ENCODE measurements at places on chromosomes 11 and 22.

GRCh38 chr11:122775675-122776271 lies 62.5 kb upstream of the CRTAM start:
- no peak for DNase-seq

- no peak for DNase-seq
Measured at GRCh38 chr11:129041611-129042018, 98.9 kb upstream of the TP53AIP1 start.

DNA sequence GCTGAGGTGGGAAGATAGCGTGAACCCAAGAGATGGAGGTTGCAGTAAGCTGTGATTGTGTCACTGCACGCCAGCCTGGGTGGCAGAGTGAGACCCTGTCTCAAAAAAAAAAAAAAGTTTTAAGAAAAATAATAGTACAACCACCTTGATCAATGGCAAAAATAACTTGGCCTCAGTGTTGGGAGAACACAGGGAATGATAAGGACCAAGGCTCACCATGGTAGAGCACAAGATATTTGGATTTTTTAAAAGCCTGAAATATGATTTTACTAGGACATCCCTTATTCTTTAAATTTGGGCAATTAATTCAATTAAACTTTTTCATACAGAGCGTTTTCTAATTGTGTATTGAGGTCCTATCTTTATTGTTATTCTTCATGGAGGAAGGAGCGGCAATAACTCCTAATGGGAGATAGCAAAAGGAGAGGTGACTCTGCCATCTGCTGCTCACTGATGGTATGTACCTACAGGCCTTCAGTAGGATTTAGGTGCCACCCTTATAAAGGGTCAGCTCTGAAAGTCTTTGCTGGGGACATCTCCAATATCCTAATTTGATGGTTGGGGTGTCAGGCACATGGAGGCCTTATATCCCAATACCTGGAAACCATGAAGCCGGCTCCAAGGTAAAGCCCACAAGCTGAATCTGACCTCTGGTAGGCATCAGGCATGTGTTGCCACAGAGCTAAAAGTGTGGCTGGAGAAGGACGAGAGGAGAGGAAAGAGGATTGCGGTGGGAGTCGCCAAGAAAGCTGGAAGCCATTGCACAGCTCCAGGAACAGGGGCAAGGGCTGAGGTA lies 21.9 kb upstream of the POLD3 start:
- no peak for DNase-seq

DNA sequence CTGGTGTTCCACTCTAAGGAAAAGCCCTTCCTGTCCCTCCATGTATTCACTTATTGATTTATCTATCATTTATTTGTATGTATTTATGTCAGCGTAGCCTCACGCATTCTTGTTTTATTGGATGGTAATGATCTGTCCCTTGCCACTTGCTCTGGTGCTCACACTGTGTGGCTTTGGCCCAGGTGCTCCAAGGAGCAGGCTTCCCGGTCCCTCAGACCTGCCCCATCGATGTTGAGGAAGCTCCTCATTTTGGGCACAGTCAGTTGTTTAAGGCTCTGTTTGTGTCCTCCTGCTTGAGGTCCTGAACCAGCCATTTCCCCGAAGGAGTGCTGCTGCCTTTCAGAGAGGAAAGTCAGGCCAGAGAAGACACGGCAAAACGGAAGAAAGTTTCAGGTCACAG lies 1485.4 kb downstream of the TBC1D22A start:
- DNase-seq, result no peak

DNA sequence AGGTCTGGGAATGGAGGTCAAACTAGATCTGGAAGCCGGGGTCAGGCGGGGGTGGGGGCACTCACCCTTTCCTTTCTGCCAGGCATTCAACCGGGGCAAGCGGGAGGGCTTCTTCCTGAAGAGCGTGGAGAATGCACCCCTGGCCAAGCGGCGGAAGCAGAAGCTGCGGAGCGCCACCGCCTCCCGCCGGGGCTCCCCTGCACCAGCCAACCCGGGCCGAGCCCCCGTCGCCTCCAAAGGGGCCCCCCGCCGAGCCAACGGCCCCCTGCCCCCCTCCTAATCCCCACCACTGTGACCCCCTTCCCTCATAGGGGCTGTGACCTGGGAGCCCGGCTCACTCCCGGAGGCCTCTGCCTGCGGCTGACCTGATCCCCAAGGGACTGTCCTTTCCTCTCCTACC lies 12.2 kb downstream of the RPS6KA4 start:
- DNase-seq, result no peak

DNA sequence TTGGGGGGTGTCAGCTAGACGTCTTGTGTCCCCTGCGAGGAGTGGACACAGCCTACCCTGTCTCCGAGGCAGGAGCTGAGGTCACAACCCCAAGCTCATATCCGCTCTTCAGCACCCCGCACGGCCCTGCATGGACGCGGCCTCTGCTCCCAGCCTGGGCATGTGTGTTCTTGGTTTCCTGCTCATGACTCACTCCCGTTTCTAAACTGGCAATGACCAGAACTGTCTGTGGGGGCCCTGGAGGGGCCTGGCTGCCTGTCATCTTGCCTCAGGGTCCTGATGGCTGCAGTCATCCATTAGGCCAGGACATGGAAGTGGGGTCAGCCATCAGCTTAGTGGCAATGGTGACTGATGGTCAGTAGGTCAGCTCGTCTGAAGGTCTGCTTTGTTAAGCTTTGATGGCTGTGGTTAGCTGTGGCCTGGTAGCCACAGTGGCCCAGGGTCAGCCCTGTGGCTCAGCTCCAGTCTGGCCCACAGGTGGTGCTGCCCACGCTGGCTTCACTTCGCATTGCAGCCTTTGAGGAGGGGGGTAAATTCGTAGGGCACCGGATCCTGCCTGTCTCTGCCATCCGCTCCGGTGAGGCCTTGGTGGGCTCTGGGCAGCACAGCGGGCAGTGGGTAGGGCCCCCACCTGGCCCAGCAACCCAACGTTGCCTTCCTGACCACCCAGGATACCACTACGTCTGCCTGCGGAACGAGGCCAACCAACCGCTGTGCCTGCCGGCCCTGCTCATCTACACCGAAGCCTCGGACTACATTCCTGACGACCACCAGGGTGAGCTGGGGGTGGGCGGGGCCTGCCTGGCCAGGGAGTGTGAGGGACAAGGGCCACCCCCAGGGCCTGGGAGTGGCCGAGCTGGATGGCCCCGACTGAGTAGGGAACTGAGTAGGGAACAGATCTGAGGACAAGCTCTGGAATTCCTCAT lies 12.0 kb downstream of the PLCB3 start:
- no peak for DNase-seq

- DNase-seq, result no peak
Measured at GRCh38 chr11:6833356-6833755, 12.1 kb upstream of the OR10A5 start.

DNA sequence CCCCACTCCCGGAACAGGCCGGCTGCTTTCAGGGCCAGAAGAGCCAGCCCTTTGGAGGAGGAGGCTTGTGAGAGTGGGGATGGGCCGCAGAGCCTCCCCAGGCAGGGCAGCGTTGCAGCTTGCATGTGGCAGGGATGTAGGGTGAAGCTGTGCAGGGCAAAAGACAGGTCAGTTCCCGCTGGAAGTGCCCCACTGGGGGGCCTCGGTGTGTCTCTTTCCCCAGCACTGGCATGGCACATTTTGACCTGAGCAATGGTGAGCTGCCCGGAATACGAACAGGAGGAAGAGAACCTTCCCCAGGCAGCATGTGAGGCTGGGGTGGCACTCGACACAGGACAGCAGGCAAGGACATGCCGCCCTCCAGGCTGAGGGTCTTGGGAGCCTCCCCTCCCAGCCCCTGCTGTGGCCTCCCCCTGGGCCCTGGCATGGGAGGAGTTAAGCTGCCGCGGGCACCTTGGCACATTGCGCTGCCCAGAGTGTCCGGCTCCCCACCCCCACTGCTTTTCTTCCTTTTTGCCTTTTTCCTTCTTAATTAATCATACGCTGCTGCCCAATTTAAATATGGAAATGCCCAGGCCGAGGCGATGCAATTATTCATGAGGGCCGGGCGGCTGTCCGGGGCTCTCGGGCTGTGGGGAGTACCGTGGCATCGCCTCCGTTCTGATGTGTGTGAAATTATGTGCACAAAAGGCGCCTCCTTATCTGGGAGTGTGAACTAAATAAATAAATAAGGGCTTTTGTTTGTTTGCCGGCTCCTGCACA lies 76.0 kb upstream of the WNT7B start:
- DNase-seq, result no peak

GRCh38 chr22:43433451-43434274 lies 21.8 kb downstream of the MPPED1 start:
- DNase-seq, result no peak

DNA sequence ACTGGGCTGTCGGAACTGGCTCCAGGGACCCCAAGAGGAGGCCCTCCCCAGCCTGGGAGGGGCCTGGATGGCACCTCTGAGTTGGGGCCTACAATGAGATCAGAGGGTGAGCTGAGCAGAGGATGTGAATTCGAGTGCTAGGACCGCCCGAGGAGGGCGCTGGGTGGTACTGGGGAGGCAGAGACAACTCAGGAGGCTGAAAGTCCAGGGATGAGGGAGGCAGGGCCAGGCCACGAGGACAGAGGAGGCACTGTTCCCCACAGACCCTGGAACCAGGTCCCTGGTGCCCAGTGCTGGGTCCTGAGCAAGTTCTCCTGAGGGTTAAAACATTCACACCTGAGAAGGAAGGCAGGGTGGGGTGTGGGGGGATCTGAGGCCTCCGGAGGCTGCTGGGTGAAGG lies 218.0 kb downstream of the CTTN start:
- DNase-seq, result no peak

GRCh38 chr11:46846510-46846830 lies 390 bp upstream of the CKAP5 start:
- no peak for DNase-seq

GRCh38 chr22:37397226-37397625 lies 30.1 kb downstream of the ELFN2 start:
- DNase-seq, result no peak

- no peak for DNase-seq
Measured at GRCh38 chr11:117679461-117679860, 117.6 kb downstream of the DSCAML1 start.

DNA sequence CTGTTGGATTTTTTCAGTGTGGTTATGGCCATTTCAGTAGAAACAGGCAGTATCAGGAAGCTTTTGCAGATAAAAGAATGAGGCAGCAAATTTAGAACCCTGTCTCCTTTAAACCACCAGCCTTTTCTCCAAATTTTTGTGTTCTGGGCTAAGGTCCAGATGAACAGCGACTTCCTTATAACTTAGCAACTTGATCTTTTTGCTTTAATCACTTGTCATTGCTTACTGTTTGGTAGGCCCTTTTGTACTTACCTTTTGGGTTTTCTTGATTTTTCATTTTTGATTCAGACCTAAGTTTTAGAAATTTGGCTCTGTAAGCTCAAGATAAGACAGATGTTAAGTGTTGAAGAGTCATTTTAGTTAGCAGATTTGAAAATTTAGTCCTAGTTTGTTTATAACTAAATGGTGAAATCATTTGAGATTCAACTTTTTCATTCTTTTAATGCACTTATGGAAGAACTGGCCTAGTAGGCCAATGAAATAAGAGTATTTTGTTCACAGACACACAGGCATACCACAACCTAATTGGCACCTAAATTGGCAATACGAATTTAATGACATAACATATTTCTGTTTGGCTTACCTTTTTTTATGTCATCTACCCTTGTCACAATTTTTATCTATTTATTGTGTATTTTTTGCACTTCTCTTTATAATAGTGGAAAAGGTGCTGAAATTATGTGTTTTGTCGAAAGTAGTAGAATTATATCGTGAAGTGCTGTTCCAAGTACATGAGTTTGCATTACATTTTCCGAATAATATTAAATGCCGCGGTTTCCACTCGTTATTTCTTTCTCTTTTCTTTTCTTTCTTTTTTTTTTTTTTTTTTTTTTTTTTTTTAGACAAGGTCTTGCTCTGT lies 2.1 kb downstream of the RTN3 start:
- DNase-seq, result no peak

All from SIG-M5 (cell line).